ENCODE measurements at places on chromosomes 12 and 14. TPM values are rescaled to one million over a fixed set of nuclear protein-coding genes. Genes with fewer than 3 reads are reported as not detected.

LARP4 gene
- total RNA-seq, result 70.3 TPM

CLEC14A gene
- not detected for total RNA-seq

SOAT2 gene
- total RNA-seq, result not detected

VWF gene
- not detected for total RNA-seq

KCNK10 gene
- not detected for total RNA-seq

TOMM20L gene
- not detected for total RNA-seq

RIMBP2 gene
- total RNA-seq, result not detected

MNAT1 gene
- total RNA-seq, result 45.2 TPM

PLCZ1 gene
- total RNA-seq, result not detected

CPM gene
- total RNA-seq, result 7.7 TPM

CLEC9A gene
- total RNA-seq, result not detected

LRTM2 gene
- not detected for total RNA-seq

PLD4 gene
- total RNA-seq, result 0.20 TPM

SSPN gene
- total RNA-seq, result not detected

SDR9C7 gene
- total RNA-seq, result not detected

SOCS4 gene
- total RNA-seq, result 35.6 TPM

POTEG gene
- not detected for total RNA-seq

GPR65 gene
- total RNA-seq, result 13.8 TPM

KLHL33 gene
- total RNA-seq, result not detected

Measured in T-helper 1 cell treated with Interleukin-12 subunit alpha and Interleukin-12 subunit beta and Interleukin-4 antibody, amounts not matched to agents 30 ng/mL and 1 ng/mL, for 36 hours (primary cell).